Sciatic nerve (tissue), 2 donors: ENCODE measurements at places on chromosomes 16 and 17.

DNA sequence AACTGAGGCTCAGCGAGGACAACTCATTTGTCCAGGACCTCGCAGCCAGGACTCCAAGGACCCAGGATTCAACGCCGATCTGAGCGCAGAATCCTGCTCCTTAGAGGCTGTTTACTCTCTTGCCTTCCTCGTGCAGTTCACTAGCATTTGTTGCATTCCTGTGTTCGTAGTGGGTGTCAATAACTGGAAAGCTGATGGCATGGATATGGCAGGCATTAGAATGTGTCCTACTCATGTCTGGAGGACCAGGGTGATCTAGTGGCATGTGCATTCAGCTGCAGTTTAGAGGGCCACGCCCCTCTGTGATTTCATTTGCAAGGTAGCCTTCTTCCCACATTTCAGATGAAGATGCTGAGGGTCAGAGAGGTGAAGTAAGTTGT is 510 bp downstream of the CRISPLD2 start:
- DNase-seq: no peak

- no peak for DNase-seq
These were observed 81.5 kb downstream of the TUBD1 start for GRCh38 chr17:59811209-59811608.

DNA sequence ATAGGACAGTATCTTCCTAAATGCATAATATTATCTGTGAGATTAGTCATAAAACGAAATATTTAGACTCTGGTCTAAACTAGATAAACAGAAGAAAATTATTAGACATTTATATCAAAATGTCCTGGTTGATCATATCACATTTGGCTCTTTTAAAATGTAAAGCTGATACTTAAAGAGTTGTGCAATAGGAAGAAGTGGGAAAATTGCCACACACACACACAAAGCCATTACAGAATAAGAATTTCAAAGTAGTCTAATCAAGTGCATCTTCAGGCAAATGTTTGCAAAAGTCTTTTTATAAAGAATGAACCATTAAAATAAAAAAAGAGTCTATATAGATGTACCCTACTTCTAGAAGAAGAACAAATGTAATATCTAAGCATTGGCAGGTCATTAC is 301.7 kb downstream of the KIF2B start:
- DNase-seq: no peak

DNA sequence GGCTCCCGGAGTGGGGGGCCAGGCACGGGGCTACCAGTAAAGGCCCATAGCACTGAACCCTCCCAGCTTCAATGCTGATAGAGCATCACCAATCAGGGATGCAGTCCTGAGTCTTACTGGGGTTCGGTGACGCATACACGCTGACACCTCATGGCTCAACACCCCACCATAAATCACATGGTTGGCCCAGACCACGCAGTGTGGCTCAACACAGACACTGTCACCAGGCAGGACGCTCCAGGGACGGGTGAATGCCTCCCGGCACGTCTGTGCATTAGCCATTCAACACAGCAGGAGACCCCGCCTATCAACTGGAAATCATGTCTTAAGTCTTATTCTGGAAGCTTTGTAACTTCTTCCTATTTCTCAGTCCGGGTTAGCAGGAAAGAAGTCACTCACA is 35.0 kb downstream of the NECAB2 start:
- DNase-seq: no peak

DNA sequence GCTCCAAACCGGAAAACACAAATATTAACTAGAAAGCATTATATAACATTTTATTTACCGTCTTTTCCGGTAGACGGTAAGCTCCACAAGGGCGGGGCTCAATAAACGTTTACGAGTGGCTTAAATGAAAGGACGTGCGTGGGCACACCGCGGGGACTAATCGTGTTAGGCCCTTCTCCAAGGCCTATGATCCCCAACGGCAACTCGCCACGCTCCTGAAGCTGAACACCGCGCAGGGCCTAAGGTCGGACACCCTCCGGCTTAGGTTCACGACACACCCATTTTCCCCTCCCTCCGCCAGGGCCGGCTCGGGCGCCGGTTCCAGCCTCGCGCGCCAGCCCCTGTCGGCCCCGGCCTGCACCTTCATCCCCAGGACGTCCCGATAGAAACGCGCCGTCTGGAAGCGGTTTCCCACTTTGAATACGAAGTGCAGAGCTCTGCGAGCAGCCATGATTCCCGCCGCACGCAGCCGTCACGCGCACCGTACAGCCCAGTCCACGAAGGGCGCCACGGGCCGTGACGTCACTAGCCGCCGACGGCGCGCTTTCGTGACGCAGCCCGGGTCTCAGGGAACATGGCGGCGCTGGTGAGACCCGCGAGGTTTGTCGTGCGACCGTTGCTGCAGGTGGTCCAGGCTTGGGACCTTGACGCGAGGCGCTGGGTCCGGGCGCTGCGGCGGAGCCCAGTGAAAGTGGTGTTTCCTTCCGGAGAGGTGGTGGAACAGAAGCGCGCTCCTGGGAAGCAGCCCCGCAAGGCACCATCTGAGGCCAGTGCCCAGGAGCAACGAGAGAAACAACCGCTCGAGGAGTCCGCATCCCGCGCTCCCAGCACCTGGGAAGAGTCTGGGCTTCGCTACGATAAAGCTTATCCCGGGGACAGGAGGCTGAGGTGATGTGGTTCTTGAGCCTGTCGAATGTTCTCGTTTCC is at the start of the genes GLOD4 and MRM3:
Gene GLOD4, minus strand, starts transcription at position 476 of the 927 bp plus-strand sequence. Its CDS starts 25 bp downstream, at position 451.
Gene MRM3, plus strand, starts transcription at position 549 of the 927 bp plus-strand sequence. Its CDS starts 26 bp downstream, at position 575.
- peak; percentile 96 for DNase-seq

GRCh38 chr17:78499715-78500540 is 77.3 kb downstream of the DNAH17 start:
- DNase-seq: no peak

DNA sequence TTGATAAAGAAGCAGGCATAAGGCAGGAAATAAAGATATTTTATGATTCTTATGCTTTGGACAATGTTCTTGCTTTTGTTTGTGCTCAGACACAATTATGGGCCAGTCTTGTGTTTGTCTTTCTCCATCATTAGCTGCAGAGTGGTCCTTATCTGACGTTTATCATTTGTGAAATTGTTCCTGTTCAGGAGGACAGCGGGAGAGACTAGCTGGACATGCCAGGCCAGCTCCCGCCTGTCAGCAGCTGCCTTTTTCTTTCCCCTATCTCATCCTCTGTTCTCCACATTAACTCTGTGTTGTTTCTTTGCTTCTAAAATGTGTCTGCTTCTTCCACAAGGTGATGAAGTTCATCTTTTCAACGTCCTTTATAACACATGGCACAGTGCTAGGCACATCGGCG is 333.5 kb downstream of the NPIPA8 start:
- no peak for DNase-seq
